CD4-positive, CD25-positive, alpha-beta regulatory T cell (primary cell): ENCODE measurements at places on chromosomes 1 and 21.

GRCh38 chr1:230824919-230825721 is 43.2 kb downstream of the C1orf198 start:
- no peaks in the 10 kb centered on the region for H3K36me3 ChIP-seq
- no peaks in the 10 kb centered on the region for H3K4me1 ChIP-seq
- H3K27ac ChIP-seq = no peak overlapping the region
- H3K4me3 ChIP-seq = no peak overlapping the region
- no peaks in the 10 kb centered on the region for H3K27me3 ChIP-seq
- DNase-seq = no peak

GRCh38 chr1:185250063-185250462 is 67.0 kb downstream of the IVNS1ABP start:
- no peaks in the 10 kb centered on the region for H3K4me1 ChIP-seq
- DNase-seq = no peak
- no peak overlapping the region for H3K27ac ChIP-seq
- no peaks in the 10 kb centered on the region for H3K36me3 ChIP-seq
- no peaks in the 10 kb centered on the region for H3K27me3 ChIP-seq

DNA sequence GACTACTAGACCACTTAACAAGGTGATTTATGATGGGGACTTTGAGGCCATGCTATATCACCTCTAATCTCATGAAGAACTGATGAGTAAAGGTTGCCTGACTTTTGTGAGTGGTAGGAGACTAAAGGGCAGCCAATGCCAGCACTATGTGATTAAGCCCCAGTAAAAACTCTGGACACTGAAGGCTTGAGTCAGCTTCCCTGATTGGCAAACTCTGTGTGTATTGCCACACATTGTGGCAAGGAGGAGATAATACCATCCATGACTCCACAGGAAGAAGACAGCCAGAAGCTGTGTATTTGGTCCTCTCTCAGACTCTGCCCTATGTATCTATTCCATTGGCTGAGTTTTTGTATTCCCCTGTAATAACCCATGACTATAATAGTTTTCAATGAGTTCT is 413.3 kb upstream of the ZRANB2 start:
- H3K27me3 ChIP-seq = no peaks in the 10 kb centered on the region
- no peaks in the 10 kb centered on the region for H3K4me1 ChIP-seq
- no peak overlapping the region for H3K27ac ChIP-seq
- no peak for DNase-seq

DNA sequence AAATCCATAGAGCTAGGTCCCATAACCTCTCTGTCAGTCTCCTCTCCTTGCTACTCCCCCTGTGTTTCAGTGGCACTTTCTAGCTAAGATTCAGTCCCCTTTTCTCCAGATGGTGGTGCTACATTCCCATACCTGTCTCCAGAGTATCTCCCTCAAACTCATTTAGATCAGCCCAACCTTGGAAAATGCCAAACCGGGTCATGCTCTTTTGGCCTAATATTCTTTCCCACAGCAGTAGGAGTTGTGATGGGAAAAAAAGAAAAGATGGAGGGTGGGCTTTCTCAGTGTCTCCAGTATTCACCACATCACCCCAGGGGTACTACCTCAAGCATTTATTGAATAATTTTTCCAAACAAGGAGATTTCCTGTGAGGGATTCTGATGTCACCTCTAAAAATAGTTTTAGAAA is 3.2 kb upstream of the RXFP4 start:
- H3K27ac ChIP-seq = no peak overlapping the region
- H3K4me1 ChIP-seq = peaks cover 34% of the 10 kb centered on the region
- H3K27me3 ChIP-seq = no peaks in the 10 kb centered on the region
- no peak overlapping the region for H3K4me3 ChIP-seq
- DNase-seq = peak; percentile 55

DNA sequence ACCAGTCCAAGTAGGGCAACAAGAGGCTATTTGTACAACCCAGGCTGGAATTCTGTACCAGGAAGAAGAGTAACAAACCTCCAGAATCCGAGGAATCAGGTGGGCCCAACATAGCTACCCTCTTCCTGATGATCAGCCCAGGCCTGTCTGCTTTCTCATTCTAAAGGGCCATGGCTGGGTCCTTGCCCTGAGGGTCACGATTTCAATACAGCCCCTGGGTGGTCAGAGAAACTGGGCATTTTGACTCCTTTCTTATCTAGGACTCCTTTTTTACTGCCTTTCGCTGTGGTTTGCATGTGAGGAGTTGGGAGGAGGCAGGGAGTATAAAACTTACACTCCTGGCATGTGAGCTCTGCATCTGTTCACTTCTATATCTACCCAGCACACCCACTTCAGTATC is 164.9 kb upstream of the COA6 start:
- H3K36me3 ChIP-seq = no peaks in the 10 kb centered on the region
- H3K4me3 ChIP-seq = no peak overlapping the region
- DNase-seq = no peak
- peaks cover 6% of the 10 kb centered on the region for H3K4me1 ChIP-seq
- no peak overlapping the region for H3K27ac ChIP-seq
